CD8-positive, alpha-beta T cell (primary cell): ENCODE measurements at places on chromosomes 7 and 10.

DNA sequence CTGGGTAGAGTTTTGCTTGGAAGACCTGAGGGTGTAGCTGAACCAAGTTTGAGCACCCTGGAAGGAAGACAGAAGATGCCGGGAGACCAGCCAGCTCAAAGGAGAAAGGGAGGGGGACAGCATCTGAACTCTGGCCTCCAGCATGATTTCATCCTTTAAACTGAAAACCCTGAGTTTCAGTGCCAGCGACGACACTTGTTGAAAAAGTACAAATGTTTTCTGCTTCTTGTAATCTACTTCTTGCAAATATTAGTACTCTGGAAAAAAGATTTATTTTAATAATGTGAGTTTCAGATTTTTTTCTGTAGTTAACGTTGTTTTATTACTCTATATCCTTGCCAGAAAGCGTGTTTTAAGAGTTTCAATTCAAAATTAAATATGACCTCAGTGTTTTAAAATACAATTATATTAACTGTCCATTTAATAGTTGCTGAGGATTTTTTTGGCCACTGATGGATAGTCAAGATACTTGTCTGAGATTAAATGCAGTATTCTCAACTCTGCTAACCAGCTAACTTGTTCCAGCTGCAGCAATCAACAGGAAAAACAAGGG lies 227.7 kb downstream of the MGMT start:
- no peak for DNase-seq

GRCh38 chr10:58094985-58095718 lies 172.5 kb downstream of the IPMK start:
- DNase-seq = no peak

DNA sequence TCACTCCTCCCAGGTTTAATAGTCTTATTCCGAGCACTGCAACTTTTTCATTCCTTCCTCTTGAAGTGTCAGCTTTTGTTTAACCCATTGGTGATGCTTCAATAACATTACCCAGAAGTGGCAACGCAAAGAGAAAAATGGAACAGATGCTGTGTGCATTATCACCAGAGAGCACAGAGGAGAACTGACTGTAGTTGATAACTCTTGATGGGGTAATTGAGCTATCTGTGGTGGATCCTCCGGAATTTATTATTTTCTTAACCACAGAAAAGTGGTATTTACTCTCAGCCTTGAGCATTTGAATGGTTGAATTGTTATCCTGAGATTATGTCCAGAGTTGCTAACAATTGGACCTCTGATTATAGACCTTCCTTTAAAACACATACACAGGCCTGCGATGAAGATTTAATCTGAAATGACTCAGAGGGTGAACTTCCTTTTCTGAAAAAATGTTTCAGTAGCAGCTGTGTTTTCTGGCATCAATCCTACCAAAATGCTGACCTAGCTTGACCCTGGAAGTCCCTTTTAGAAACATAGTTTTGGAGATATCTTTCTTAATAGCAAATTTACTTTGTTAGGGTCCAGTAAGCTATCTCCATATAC lies 1584.4 kb upstream of the LRRTM3 start:
- DNase-seq = no peak

DNA sequence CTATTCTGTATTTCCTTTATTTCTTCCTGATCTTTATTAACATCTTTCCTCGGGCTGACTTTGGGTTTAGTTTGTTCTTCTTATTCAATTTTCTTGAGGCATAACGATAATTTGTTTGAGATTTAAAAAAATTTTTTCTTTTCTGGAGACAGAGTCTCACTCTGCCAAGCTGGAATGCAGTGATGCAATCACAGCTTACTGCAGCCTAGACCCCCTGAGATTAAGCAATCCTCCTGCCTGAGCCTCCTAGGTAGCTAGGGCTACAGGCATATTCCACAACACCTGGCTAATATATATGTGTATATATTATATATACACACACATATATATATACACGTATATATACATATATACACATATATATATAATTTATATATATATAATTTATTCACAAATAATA lies 540.2 kb downstream of the NXPH1 start:
- DNase-seq = no peak

GRCh38 chr10:122387572-122387971 lies 13.1 kb downstream of the PLEKHA1 start:
- DNase-seq = no peak

DNA sequence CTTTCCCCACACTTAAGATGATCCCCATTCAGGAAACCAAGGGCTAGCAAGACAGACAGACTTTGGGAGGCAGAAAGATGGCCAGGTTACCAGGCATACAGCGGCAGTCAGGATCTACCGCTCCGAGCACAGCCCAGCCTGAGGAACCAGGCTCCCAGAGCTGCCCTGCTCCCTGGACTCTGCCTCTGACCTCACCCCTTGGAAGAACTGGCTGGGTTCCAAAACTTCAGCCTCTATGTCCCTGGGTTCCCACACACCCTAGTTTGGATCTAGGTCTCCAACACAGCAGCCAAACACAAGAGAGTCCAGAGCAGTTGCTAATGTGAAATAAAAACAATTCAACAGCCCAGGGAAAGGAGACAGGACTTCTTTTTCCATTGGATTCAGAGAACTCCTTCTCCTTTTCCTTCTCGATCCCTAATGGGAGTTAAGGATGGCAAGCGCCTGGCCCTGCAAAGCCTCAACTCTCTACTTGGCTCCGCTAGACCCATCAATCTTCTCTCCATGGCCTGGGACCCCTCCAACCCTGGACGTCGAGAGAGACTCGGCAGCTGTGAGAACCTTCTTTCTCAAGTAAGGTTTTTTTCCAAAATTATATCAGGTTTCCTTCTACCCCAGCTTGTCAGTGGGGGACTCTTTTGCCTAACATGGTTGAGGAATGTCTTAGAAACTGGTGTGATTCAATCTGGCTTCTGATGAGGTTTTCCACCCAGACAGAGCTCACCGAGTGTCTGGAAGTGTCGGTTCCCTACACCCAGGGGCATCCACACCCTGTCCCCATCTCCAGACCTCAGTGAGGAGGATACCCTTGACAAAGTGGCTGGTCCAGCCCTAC lies 219.6 kb downstream of the KCNMA1 start:
- no peak for DNase-seq

DNA sequence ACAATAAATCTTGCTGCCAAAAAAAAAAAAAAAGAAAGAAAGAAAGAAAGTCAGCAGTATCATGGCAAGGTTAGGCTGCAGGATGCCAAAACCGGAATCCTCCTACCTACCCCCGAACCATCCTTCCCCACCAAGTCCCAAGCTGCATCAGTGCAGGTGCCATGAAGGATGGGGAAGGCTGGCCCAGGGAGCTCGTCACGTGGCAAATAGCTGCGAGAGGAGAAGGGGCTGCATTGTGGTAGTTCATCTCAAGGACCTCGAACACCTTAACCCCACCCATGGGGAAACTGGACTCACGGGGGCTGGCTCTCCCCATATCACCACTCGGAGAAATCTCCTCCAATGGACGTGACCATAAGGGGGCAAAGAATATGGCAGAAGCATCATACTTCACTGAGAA lies 86.2 kb downstream of the TACC2 start:
- no peak for DNase-seq

DNA sequence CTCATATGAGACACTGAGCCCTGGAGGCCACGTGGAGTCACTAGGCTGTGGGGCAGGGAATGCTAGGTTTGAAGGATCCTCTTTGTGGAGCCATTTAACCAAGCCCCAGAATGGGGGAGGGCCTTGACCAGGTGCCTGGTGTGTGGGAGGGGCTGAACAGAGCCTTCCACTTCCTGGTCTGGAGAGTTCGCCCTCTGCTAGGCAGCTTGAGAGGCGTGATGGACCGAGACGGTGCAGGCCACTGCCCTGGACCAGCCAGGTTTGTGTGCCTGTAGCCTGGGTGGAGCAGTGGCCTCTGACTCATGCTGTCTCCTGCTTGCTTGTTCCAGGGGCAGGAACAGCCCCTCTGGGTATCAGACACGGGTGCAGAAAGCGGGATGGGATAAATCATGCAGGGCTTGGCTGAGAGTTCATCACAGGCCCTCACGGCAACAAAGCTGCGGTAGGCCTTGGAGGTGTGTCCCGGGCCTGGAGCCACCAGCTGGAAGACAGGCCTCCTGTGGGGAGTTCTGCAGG lies 27.4 kb downstream of the ADAMTS14 start:
- DNase-seq = no peak

- no peak for DNase-seq
Observed at GRCh38 chr10:63376560-63377304, 89.0 kb downstream of the JMJD1C start.

DNA sequence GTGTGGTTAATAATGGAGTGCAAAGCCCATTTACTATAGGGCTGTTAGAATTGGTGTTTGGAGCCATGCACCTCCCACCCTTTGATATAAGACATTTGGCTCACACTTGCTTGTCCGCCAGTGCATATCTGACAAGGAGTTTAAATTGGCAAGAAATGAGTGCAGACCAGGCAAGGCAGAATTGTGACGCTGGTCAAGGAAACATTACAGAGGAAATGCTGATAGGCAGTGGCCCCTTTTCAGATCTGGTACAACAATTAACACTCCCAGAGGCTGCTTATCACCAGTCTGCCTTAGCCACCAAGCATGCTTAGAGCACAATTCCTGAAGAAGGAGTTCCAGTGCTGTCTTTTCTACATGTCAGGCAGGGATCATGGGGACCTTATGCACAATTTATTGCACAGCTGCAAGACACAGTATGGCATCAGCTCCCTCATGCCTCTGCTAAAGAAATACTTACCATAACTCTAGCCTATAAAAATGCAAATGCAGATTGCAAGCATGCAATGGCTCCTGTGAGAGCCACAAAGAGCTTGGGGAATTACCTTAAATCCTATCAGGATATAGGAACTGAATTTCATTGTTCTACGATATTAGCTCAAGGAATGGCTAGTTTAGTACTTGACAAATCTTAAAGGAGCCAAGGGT lies 35.2 kb downstream of the OR13A1 start:
- DNase-seq = no peak

GRCh38 chr10:63264617-63265221 lies 131.6 kb downstream of the NRBF2 start:
- DNase-seq = no peak

GRCh38 chr10:22913474-22914092 lies 14.3 kb upstream of the ARMC3 start:
- DNase-seq = no peak

DNA sequence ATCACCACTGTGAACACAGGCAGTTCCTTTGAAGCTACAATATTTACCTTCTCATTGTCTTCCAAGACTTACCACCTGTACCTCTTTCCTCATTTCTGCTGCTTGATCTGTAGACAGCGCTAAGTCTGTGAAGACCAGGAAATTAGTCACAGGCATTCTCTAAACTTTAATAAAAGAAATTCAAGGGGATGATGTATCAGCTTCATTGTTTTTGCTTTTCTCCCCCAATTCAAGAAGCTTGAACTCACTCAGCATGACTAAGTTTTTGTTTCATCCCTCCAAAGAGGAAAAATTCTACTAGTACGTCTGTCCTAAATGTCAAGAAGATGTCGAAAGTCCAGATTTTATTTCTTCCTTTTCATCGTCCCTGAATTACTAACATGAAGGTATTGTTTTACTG lies 75.3 kb upstream of the PPP1R9A start:
- DNase-seq = no peak

GRCh38 chr10:30284865-30285594 lies 64.0 kb downstream of the MTPAP start:
- DNase-seq = no peak
